ENCODE measurements at places on chromosomes 11 and 22.

DNA sequence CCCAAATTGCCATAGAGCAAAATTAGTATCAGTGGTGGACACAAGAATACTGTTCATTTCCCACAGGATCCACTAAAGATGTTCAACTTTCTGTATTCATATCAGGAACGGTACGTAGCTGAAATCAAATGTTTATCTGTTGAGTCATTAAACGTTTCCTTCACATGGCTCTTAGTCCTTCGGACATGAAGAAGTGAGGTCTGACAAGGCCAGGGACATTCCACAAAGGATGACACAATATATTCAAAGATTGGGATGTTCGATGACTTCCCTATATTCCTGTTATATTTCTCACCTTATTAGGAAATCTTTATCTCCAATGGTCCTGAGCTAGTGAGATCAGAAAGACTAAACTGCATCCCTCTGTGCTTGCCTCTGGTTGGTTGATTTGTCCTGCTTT, 129.0 kb downstream of the ETS1 start:
- DNase-seq: no peak

DNA sequence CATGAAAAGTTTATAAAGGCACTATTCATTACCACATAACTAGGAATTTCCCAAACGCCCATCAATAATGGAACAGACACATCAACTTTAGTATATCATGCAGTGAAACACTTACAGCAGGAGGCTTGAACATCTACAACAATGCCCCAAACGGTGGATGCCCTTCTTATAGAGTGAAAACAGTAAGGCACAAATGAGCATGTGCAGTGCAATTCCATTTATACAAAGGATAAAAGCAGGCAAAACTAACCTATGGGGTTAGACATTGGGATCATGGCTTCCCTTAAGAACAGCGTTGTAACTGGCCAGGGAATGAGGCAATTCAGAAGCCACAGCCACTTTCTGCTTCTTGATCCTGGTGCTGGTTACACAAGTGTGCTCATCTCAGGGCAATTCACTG, 1363.0 kb downstream of the TBC1D22A start:
- no peak for DNase-seq

DNA sequence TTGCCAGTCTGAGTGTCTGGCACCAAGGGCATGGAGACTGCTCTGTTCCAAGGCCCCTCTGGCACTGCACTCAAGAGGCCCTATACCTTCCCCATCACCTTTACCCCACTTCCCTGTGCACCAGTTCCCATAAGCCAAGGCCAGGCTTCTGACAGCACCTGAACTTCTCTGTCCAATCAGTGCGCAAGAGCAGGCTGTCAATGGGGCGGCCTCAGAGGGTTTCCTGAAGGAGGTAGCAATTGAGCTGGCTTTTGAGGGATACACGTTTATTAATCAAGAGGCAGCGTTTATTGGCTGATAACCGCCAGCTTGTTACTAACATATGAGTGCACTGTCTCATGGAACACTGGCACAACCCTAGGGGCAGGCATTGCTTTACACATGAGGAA, 2.1 kb downstream of the SH3BP1 start:
- DNase-seq: no peak

DNA sequence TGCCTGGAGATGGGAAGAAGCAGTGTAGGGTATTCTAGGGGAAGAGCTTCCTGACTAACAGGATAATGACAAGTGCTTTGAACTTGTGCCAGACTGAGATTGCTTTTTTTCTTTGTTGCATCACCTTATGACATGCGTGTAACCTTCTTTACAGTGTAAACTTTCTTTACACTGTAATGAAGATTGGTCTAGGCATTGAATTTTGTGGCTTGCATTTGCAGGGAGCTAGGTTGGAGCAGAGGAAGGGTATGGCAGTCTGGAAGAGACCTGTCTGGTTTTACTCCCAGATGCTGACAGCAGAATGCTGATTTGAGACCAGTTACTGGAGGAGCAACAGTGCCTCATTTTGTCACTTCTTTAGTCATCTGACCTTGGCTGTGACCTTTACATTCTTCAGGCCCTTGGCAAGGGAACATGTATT, 5.6 kb downstream of the DDB2 start:
- DNase-seq: no peak

DNA sequence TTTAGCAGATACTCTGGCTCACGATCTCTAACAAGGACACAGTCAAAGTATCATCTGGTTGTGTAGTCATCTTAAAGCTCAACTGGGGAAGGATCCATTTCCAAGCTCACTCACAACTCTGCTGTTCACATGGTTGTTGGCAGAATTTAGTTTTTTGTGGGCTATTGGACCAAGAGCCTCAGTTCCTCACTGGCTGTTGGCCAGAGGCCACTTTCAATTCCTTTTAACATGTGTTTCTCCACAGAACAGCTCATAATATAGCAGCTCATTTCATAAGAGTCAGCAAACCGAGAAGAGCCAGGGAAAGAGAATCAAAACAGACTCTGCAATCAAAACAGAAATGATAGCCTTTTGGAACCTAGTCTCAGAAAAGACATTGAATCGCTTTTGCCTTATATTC, 22.6 kb downstream of the IZUMO1R start:
- peak; percentile 12 for DNase-seq

- no peak for DNase-seq
Measured at GRCh38 chr11:73468590-73469161, 92.5 kb downstream of the RELT start.

DNA sequence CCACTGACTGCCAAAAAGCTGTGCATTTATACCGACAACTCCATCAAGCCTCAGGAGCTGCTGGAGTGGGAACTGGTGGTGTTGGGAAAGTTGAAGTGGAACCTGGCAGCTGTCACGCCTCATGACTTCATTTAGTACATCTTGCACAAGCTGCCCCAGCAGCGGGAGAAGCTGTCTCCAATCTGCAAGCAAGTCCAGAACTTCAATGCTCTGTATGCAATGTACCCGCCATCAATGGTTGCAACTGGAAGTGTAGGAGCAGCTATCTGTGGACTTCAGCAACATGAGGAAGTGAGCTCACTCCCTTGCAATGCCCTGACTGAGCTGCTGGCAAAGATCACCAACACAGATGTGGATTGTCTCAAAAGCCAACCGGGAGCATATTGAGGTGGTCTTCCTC, at the start of gene SLC22A25:
Gene SLC22A25, minus strand, starts transcription at position 67 of the 400 bp plus-strand sequence. CDS start 13,947 bp downstream, outside the sequence.
- DNase-seq: no peak

DNA sequence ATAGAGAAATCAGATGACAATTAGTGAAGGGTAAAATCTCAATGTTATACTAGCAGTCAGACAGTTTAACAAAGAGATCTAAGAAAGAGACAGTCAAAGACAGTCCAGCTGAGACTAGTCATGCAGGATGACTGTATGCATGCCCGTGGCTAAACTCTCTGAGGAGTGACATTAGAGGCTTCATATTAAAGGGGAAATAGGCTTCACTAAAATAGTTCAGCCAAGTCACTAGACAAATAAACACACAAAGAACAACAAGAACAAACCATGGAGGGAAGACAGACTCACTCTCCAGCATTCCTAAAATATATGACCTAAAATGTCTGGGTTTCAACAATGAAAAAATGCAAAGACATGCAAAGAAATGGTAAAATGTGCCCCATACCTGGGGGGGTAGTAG, 18.6 kb upstream of the APLNR start:
- no peak for DNase-seq

DNA sequence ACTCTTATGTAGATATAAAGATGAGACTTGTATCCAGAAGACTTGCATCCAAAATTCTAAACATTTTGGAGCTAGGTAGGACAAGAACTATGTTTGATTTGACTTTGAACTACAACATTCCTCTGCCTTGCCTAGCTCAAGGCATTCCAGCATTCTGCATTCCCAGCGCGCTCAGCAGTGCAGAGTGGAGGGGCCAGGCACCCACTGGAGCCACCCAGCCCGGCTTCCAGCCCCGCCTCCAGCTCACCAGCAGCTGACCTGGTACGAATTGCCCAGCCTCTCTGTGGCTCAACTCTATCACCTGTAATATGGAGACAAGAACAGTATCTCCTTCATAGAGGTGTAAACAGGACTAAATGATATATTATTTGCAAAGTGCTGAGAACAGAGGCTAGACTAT, 28.8 kb downstream of the PRDM10 start:
- no peak for DNase-seq

GRCh38 chr11:100612766-100613165, 74.3 kb upstream of the ARHGAP42 start:
- DNase-seq: peak; percentile 26

DNA sequence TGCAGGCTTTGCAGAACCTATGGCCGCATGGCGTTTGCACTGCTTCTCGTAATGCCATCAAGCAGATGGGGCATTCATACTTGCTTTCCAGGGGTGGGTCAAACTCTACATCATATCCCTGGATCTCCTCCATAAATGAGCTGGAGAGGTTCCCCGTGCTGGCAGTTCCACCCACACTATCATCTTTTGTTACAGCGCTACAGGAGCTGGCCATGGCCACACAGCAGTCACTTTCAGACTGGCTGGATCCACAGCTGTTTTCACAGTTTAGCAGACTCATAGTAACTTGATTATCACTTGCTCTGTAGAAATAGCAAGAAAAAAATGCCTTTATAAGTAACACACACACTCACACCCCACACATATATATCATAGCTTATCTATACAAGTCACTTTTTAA, 8.8 kb downstream of the TRAF6 start:
- peak; percentile 27 for DNase-seq

GRCh38 chr11:103749158-103749557, 287.3 kb upstream of the DDI1 start:
- DNase-seq: no peak

- DNase-seq: no peak
Measured at GRCh38 chr22:29607426-29607825, 4.0 kb downstream of the NF2 start.

GRCh38 chr11:119450590-119451326, 27.8 kb upstream of the THY1 start:
- no peak for DNase-seq

DNA sequence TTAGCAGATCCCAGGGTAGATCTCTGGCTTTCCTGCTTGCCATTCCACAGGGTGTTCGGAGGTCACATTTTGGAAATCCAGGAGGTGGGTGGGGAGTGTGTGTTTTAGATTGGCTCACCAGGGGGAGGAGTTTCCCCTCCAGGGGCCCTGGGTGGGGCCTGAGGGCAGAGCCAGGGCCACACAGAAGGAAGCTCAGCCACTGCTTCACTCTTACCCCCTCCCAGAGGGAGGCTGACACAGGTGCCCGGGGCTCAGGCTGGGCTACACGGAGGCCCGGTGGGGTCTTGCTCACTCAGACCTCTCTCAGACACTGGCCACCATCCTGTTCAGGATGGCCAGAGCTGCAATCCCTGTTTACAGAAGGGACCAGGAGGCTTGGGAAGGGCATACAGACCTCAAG, 2.5 kb downstream of the WNT7B start:
- no peak for DNase-seq

- DNase-seq: no peak
Measured at GRCh38 chr11:134003792-134004495, 47.2 kb upstream of the IGSF9B start.

GRCh38 chr11:67022961-67023956, at the start of gene SYT12:
TSS of gene SYT12 (plus strand) at chr11:67023134. CDS start at chr11:67030145, 7,011 bp downstream.
- no peak for DNase-seq

- no peak for DNase-seq
Measured at GRCh38 chr11:130170345-130170744, 10.8 kb downstream of the ST14 start.

GRCh38 chr11:13008061-13008435, 1.1 kb upstream of the RASSF10 start:
- DNase-seq: no peak

- no peak for DNase-seq
Measured at GRCh38 chr11:15821451-15821850, 534.9 kb downstream of the SOX6 start.

- no peak for DNase-seq
Measured at GRCh38 chr11:89249196-89249595, 71.5 kb downstream of the TYR start.

DNA sequence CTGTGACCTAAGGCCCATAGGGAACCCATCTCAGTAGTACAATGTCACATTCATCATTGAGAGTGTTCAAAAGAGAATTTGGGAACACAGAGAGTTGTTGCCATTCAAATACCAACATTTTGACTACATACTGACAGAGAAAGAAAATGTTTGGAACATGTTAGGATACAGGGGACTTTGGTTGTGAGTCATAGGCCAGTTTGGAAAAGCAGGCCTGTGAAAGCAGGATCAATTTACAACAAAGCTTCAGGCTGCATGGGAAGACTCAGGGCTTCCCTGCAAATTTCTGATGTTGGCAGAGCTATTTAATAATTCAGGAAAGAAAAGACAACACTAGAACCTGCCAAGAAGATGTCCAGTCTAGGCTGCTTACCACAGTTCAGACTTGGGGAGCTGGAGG, 374 bp downstream of the NLRP10 start:
- no peak for DNase-seq

DNA sequence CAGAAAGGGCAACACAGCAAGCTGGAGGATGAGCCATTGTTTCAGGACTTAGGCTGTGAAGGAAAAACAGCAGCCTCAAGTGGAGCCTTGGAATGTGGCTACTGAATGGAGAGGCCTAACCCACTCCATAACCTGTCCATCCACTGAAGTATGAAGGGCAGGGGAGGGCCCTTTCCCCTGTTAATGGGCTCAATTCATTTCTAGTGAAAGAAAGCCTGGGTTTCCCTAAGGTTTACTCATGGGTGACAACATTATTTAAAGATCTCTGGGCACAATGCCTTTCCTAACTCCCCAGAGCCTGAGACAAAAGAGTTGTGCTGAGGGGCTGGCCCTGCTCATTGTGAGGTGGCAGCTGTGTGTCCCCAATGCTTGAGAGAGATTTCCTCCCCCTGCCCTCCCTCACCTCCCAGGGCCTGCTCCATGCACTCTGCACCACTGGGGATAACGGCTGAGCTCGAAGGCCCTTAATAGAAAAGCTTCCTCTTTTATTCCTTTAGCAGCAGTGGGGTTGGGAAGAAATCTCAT, 83.8 kb downstream of the ME3 start:
- no peak for DNase-seq

DNA sequence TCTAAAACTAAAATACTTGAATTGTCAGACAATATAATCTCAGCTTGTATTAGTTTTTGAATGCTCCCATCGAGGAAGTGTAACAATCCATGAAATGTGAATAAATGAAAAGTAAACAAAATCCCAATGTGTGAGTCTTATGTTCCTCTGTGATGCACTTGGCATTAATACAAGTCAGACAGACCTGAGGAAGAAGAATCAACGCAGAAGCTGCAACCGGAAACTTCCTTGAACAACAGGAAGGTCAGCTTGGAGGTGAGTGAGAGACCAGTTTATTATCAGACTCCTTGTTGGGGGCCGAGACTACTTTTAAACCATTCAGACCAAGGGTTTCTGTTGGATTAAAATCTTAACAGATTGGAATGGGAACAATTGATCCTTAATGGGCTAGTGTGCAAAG, 24.2 kb downstream of the NUP50 start:
- DNase-seq: no peak

Measured in hippocampal formation (tissue), 2 donors.